Left ventricle myocardium inferior (tissue), 1 donor: ENCODE measurements at places on chromosomes 16 and 17.

DNA sequence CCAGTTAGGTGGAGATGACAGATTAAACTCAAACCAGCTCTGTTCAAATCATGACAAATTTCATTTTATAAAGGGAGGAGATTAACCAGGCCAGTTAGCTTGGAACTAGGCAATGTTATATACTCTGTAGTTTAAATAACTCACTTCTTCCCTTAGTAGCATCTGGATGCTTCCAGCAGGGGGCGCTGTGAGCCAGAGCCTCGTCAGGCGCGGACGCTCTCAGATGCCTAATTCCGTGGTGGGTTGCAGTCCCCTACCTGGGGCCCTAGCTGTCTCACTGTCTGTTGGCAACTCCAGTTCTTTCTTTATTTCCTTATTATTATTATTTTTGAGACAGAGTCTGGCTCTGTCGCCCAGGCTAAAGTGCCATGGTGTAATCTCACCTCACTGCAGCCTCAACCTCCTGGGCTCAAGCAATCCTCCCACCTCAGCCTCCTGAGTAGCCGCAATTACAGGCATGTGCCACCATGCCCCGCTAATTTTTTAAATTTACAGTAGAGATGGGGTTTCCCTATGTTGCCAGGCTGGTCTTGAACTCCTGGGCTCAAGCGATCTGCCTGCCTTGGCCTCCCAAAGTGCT, 17.3 kb upstream of the WFDC1 start:
- peak; percentile 64 for DNase-seq

DNA sequence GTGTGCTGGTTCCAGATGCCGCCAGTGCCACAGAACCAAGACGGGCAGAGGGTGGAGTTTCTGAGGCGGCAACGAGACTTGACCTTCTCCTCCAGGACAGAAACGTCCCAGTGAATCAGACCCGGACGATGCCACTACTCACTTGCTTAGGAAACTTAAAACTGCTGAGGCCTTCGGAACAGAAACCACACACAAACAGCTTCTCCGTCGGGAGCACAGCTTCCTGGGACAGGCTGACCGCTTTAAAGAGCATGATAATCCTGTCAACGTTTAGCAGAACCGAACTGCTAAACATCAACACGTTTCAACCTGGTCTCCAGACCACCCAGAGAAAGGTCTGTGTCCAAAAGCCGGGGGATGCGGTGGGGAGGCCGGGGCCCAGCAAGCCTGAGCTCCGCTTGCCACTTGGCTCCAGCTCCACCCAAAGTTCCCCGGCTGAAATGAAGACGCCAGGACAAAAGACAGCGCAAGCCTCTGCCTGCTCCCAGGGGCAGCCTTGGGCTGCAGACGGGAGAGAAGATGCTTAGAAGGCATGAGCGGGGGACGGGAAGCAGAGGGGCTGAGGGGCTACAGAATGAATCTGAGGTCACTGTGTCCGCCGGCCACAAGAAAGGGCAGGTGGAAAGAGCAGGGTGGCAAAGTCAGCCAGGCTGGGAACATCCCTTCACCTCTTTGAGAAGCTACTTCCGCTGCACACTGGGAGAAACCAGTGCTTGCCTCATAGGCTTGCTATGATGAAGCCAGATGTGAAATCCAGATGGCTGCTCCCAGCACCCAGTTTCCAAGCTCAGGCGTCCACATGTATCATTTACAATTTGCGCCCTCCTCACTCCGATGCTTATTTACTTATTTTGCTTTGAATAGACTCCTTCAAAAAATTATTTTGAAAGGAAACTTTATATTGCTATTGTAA, 69.0 kb downstream of the MRM3 start:
- peak; percentile 29 for DNase-seq

DNA sequence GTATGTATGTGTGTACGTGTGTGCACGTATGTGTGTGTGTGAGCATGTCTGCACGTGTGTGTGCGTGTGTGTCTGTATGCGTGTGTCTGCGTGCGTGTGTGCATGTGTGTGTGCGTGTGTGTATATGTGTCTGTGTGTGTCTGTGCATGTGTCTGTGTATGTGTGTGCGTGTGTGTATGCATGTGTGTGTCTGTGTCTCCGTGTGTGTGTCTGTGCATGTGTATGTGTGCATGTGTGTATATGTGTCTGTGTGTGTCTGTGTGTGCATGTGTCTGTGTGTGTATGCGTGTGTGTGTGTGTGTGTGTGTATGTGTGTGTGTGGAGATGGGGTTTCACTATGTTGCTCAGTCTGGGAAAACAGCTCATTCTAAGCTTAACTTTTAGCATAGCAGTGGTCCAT, 43.9 kb downstream of the ATP2C2 start:
- no peak for DNase-seq

- no peak for DNase-seq
Observed at GRCh38 chr16:81601008-81601428, 156.4 kb downstream of the CMIP start.

DNA sequence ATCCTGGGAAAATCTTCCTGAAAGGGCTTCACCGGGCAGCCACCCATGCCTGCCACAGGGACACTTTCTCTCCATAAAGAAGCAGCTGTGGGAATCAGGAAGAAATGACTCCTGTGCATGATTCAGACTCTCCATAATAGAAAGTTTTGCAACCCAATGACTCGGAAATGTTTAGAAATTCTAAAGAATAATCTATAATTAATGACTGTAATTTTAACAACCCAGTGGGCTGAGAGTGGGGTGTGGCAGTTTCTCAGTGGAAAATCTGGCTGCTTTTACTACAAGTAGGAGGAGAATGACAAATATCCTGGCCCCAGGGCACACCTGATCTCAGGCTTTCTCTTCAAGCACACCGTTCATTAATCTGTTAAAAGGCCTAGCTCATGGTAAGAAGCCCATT, 25.7 kb downstream of the IRF8 start:
- DNase-seq, result no peak

- no peak for DNase-seq
Observed at GRCh38 chr17:73974536-73974935, 228.9 kb upstream of the RPL38 start.

DNA sequence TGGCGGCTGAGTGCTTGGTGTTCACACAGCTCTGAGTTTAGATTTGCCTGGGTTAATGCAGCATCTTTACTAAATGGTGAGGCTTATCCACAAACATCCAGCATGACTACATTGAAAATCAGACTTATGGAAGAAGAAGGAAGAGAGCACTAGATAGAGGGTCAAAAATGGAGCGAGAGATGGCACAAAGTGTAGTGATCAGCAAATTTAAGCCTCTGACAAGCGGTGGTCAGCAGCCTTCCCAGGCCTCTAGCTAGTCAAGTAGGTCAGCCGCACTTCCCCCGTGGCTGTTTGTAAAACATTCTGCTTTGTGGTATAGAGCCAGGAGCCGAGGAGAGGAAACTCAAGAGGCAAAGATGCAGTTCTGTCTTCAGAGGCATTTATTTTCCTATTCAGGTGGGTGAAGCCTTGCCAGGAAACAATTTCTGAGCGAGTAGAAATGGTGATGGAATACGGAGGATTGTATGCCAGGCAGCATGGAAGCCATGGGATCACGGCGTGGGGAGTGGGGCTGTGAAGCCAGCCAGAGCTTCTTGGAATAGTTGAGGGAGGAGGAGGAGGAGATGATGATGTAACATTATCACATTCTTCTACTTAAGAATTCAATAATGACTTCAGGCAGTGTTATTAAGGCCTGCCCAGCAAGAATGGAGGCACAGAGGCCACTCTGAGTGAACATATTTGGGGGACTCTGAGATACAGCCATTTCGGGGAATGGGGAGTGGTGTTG, 118.9 kb downstream of the MSI2 start:
- no peak for DNase-seq
